ENCODE measurements at places on chromosomes 1 and 21.

- no peak overlapping the region for H3K4me3 ChIP-seq
- H3K36me3 ChIP-seq, result no peaks in the 10 kb centered on the region
- no peaks in the 10 kb centered on the region for H3K4me1 ChIP-seq
- no peak for DNase-seq
- no peak overlapping the region for H3K27ac ChIP-seq
These were observed 368.9 kb downstream of the SEC16B start for GRCh38 chr1:177600936-177601335.

GRCh38 chr1:93904228-93904627 is 5.0 kb downstream of the GCLM start:
- peaks cover 24% of the 10 kb centered on the region for H3K36me3 ChIP-seq
- DNase-seq, result no peak
- H3K4me3 ChIP-seq, result no peak overlapping the region
- no peak overlapping the region for H3K27ac ChIP-seq
- H3K4me1 ChIP-seq, result peaks cover 13% of the 10 kb centered on the region

GRCh38 chr1:77175230-77175844 is 43.9 kb downstream of the PIGK start:
- no peak for DNase-seq
- H3K27ac ChIP-seq, result no peak overlapping the region
- no peaks in the 10 kb centered on the region for H3K4me1 ChIP-seq
- no peaks in the 10 kb centered on the region for H3K27me3 ChIP-seq
- H3K36me3 ChIP-seq, result no peaks in the 10 kb centered on the region

DNA sequence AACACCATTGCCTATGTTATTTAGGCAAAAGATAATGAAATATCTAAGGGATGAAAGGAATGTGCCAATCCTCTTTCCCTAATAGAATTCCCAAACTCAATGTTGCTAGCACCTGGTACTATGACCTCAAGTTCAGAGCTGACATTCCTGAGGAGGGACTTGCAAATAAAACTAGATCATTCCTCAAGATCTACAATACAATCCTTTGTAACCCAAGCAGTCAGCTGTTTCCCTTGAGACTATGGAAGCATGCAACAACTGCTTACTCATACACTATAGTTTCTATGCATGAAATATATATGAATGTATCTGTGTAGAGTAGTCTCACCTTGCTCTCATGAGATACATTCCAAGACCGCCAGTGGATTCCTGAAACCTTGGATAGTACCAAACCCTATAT is 65.0 kb downstream of the ABL2 start:
- no peaks in the 10 kb centered on the region for H3K36me3 ChIP-seq
- no peaks in the 10 kb centered on the region for H3K27me3 ChIP-seq
- H3K27ac ChIP-seq, result no peak overlapping the region
- no peak for DNase-seq
- H3K4me1 ChIP-seq, result no peaks in the 10 kb centered on the region
- no peak overlapping the region for H3K4me3 ChIP-seq

DNA sequence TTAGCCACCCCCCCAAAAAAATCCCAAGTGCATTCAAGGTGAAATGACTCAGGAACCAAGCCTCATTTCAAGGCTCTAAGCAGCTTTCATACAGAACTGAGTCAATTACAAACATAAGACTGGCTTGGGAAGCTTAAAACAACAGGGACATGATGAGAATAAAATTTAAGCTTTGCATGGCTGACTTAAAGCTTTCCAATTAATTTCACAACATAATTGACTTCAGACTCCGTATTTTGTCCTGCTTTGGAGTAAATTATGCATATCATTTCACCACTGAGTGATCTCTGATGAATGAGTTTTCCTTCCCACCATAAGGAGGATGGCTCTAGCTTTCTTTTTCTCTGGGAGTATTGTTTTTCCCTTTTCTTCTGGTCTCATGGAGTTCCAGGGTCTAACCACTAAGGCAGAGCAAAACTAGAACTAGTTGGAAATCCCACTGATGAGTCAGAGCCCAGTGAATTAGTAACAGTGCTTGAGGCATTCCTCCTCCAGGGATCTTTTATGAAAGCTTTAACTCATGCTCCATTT is 72.8 kb downstream of the XCL2 start:
- H3K4me1 ChIP-seq, result peaks cover 29% of the 10 kb centered on the region
- H3K4me3 ChIP-seq, result no peak overlapping the region
- H3K27ac ChIP-seq, result peak overlapping the region; percentile 39
- DNase-seq, result no peak

- no peaks in the 10 kb centered on the region for H3K27me3 ChIP-seq
- H3K36me3 ChIP-seq, result no peaks in the 10 kb centered on the region
- H3K4me3 ChIP-seq, result no peak overlapping the region
These were observed 99.2 kb upstream of the MROH9 start for GRCh38 chr1:170836141-170836540.

- peaks cover 15% of the 10 kb centered on the region for H3K4me1 ChIP-seq
- no peak for DNase-seq
- no peak overlapping the region for H3K27ac ChIP-seq
- H3K27me3 ChIP-seq, result no peaks in the 10 kb centered on the region
These were observed 47.3 kb downstream of the LPGAT1 start for GRCh38 chr1:211783266-211783665.

DNA sequence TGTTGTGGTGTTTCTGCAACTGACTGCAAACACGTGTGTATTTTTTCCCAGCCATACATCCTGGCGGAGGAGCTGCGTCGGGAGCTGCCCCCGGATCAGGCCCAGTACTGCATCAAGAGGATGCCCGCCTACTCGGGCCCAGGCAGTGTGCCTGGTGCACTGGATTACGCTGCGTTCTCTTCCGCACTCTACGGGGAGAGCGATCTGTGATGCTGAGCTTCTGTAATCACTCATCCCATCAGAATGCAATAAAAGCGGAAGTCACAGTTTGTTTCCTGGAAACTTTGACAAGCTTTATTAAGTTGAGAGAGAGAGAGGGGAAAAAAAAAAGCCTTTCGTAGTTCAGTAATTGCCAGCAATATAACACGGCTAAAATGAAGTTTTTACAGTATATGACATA is 32.7 kb upstream of the MTR start:
- peaks cover 25% of the 10 kb centered on the region for H3K4me1 ChIP-seq
- H3K4me3 ChIP-seq, result no peak overlapping the region
- H3K36me3 ChIP-seq, result peaks cover 88% of the 10 kb centered on the region
- H3K27ac ChIP-seq, result no peak overlapping the region
- no peak for DNase-seq

DNA sequence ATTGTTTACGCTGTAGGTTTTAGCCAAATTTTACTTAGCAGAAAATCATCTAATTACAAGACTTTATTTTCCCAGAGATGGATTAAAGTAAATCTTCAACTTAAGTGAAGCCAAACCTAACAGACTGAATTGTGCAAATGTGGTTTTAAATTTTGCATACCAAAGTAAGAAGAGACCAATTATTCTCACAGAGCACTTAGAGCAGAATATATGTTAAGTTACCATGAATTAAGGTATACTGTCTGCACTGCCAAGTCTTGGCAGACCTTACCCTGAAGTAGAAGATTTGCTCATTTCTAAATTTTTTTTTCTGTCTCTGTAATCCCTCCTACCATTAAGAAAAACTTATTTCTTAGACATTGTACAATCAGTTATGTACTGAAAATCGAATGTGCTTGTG is 24.1 kb downstream of the MRPS6 start:
- H3K4me1 ChIP-seq, result no peaks in the 10 kb centered on the region
- H3K36me3 ChIP-seq, result peaks cover 19% of the 10 kb centered on the region
- no peak for DNase-seq
- H3K27me3 ChIP-seq, result no peaks in the 10 kb centered on the region
- H3K4me3 ChIP-seq, result no peak overlapping the region
- H3K27ac ChIP-seq, result no peak overlapping the region

DNA sequence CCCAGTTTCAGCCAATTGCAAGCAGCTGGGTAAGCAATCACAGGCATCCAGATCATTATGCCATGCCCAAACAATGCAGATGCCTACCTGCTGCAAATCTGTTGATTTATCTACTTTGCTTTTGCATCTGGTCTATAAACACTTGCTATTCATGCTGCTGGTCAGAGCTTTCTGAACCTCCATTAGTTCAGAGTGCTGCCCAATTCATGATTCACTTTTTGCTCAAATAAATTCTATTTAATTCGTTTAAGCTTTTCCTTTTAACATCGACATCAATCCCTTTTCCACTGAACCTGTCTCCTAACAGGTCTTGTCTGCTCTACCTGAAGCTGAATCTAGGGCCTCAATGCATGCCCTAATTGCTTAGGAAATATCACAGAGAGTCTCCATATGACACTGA is 99.4 kb upstream of the C1orf87 start:
- no peak for DNase-seq
- H3K4me1 ChIP-seq, result no peaks in the 10 kb centered on the region
- H3K4me3 ChIP-seq, result no peak overlapping the region
- H3K27ac ChIP-seq, result no peak overlapping the region
- H3K36me3 ChIP-seq, result no peaks in the 10 kb centered on the region

DNA sequence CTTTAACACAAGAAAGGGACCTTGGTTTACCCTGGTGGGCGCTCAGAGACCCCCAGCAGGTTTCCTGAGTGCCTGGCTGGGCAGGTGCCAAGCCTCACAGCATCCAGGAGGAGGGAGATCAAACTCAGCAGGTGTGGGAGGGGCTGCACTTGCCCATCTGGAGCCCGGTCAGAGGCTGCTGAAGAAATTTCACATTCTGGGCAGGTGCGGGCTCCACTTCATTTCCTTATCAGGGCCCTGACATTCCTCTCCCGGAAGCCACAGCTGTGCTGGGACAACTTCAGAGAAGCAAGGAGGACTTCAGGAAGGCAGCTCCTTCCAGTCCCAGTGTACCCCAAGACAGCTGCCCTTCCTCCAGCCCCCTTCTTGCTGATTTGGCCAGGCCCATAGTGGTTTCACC is 82.9 kb downstream of the ITPKB start:
- peak; percentile 26 for DNase-seq
- H3K36me3 ChIP-seq, result no peaks in the 10 kb centered on the region
- H3K27ac ChIP-seq, result peak overlapping the region; percentile 63
- no peaks in the 10 kb centered on the region for H3K4me1 ChIP-seq
- no peaks in the 10 kb centered on the region for H3K27me3 ChIP-seq
- no peak overlapping the region for H3K4me3 ChIP-seq

DNA sequence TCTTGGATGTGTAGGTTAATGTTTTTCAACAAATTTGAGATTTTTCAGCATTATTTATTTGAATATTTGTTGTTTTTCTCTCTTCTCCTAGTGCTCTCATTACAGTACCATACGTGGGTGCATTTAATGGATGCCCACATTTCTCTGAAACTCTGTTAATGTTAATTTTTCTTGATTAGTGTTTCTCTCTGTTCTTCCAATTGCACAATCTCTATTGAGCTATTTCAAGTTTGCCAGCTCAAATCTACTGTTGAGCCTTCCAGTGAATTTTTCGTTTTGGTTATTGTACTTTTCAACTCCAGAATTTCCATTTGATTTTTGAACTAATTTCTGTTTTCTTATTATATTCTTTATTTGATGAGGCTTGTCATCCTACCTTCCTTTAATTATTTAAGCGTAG is 31.7 kb downstream of the CFAP57 start:
- no peak overlapping the region for H3K27ac ChIP-seq
- no peaks in the 10 kb centered on the region for H3K36me3 ChIP-seq
- no peaks in the 10 kb centered on the region for H3K27me3 ChIP-seq
- no peak for DNase-seq

DNA sequence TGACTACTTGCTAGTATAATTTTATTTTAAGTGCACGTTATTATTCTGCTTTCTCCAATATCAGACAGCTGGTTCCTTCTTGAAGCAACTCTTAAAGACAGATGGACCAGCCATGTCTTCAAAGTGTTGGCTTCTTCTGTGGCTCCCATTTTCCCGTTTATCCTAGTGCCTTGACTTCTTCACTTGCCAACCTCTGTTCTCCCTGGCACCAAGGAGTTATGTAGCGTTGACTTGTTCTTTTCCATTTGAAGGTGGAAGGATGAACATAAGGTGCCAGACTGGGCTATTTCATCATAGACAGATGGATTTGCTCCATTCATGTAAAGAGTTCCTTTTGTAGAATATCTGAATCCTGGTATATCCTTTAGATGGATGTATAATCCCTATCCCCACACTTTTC is 260.6 kb downstream of the DISC1 start:
- H3K27ac ChIP-seq, result no peak overlapping the region
- DNase-seq, result no peak
- H3K36me3 ChIP-seq, result no peaks in the 10 kb centered on the region
- no peaks in the 10 kb centered on the region for H3K4me1 ChIP-seq

GRCh38 chr1:86285796-86286195 is 110.3 kb downstream of the ODF2L start:
- H3K36me3 ChIP-seq, result no peaks in the 10 kb centered on the region
- no peak overlapping the region for H3K27ac ChIP-seq
- H3K4me1 ChIP-seq, result no peaks in the 10 kb centered on the region
- no peak for DNase-seq
- H3K4me3 ChIP-seq, result no peak overlapping the region
- H3K27me3 ChIP-seq, result no peaks in the 10 kb centered on the region

DNA sequence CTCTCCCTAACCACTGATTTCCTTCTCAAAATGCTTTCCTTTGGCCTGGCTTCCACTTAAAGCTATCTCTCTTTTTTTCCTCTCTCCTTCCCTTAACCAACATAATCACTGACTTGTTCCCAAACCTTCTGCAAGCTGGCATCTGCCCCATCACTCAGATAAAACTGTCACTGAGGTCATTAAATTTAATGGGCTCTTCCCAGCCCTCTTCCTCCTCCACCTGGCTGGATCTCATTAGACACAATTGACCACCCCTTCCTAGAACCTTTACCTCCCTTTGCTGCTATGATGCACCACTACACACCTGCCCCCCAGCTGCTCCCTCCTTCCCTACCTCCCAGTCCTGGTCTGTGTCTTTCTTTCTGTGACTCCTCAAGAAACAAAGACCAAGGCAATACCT is 44.0 kb upstream of the GJB5 start:
- no peaks in the 10 kb centered on the region for H3K36me3 ChIP-seq
- H3K4me3 ChIP-seq, result no peak overlapping the region
- H3K27me3 ChIP-seq, result peaks cover 6% of the 10 kb centered on the region
- H3K4me1 ChIP-seq, result no peaks in the 10 kb centered on the region

- peaks cover 12% of the 10 kb centered on the region for H3K4me1 ChIP-seq
- H3K36me3 ChIP-seq, result no peaks in the 10 kb centered on the region
- DNase-seq, result no peak
- no peak overlapping the region for H3K4me3 ChIP-seq
- no peaks in the 10 kb centered on the region for H3K27me3 ChIP-seq
These were observed 37.0 kb downstream of the CCDC185 start for GRCh38 chr1:223430236-223430635.

DNA sequence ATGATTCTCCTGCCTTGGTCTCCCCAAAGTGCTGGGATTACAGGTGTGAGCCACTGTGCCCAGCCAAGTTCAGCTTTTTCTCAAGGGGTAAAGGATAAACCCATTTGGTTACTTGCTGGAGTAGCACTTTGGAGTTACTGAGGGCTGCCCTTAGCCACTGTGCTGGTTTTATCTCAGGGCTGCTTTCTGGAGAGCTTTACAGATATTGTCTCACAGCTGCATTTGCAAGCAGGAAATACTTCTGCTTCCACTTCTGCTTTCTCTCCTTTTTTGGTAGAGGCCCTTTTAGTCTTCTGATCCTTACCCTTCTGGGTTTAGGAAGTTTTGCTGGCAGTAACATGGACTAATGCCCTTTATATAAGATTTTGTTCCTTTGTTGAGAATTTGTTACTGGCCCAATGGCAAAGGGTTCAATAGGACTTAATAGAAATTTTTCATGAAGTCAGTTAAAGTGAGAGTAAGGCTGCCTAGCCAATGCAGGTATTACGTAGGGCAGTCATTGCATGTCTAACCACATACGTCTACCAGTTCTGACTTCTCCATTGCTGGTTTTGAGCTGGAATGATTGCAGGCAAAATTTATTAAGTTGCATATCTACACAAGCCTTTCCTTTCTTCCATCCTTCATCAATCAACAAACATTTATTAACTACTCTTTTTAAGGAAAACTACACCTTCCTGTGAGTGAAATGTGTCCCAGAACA is 24.4 kb downstream of the CAP1 start:
- H3K27me3 ChIP-seq, result no peaks in the 10 kb centered on the region
- no peak overlapping the region for H3K4me3 ChIP-seq
- H3K27ac ChIP-seq, result peak overlapping the region; percentile 81
- H3K4me1 ChIP-seq, result peaks cover 26% of the 10 kb centered on the region
